ENCODE measurements at places on chromosomes 2 and 18.

- DNase-seq: no peak
Measured at GRCh38 chr18:71011389-71011788, 722.5 kb downstream of the SOCS6 start.

GRCh38 chr2:187709065-187709464 is 154.8 kb upstream of the TFPI start:
- DNase-seq: no peak

DNA sequence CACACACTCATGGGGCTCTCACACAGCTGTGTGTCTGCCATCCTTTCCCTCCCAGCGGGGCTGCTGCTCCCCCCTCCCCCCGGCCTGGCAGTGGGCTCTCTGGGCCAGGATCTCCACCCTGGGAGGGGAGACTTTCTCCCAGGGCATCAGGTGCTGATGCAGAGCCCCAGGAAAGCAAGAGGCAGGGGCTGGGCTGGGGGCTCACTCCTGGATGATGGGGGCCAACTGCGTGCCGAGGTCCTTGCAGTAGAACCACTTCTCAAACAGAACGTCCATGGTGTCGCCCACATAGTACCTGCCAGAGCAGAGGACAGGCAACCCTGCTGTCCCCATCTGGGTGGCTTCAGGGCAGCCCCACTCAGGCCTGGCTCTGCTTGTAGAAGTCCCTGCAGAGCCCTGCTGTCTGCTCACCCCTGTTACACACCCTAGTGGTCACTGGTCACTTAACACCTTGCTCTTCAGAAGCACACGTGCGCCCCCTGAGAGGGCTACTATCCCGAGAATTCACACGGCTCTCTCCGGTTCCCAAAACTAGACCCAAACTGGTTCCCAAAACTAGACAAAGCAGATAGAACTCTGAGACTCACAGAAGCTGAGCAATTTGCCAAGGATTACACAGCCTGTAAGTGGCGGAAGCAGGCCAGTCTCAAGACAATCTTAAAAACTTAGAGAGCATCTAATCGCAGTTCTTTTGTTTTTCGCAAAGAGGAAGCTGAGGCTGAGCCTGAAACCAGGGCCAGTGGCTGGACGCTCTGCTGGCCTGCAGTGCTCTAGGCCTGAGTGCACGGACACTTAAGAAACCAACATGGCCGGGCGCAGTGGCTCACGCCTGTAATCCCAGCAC is 6.6 kb upstream of the OXER1 start:
- peak; percentile 35 for DNase-seq

DNA sequence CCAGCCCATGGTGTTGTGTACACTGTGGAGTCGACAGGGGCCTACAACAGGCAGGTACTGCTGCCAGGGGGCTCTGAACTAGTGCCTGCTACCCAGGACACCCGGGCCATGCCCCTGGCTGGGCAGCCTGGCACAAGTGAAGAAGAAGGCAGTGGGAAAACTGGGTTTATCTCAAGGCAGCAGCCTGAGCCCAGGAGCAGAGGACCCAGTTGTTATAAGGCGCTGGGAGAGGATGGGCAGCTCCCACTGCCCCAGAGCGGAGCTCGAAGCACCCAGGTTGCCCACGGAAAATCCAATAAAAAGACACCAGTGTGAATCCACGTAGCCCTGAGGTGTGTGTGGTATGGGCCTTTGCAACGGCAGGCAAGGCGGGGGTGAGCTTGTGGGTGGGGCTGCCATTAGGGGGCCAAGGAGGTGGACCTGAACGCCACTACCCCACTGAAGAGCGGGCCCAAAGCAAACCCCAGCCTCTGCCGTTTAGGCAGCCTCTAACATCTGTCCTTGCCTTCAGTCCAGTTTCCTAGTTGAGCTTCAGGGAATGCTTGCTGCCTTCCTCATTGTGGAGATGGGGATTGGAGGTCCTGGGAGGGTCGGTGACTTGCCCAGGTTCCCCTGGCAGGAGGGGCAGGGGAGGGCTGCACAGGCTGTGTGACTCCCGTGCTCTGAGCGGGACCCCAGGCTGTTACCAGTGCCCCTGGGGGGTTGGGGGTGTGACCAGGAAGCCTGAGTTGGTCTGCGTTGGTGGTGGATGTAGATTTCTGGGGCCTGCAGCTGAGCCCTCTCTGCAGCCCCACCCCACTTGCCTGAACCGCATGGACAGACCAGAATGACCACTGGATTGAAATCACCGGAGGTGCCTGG is 16.0 kb downstream of the ARID5A start:
- no peak for DNase-seq

- DNase-seq: no peak
Measured at GRCh38 chr18:62539284-62540165, 16.7 kb downstream of the ZCCHC2 start.

DNA sequence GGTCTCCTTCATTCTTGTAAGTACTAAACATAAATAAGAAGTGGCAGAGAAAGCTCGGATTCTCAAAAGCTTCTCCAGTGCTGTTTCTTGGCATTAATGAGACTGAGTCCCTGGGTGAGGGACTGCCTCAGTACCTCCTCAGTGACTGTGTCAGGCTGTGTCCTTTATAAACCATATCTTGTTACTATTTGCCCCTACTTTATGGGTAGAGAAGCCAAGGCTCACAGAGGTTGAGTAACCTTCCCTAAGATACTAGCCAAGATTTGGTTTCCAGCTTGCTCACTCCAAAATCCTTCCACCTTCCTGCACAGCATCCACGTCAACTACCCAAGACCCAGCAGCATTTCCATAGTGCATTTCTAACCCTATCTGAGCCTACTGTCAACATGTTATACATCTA is 55.6 kb downstream of the THUMPD2 start:
- no peak for DNase-seq

DNA sequence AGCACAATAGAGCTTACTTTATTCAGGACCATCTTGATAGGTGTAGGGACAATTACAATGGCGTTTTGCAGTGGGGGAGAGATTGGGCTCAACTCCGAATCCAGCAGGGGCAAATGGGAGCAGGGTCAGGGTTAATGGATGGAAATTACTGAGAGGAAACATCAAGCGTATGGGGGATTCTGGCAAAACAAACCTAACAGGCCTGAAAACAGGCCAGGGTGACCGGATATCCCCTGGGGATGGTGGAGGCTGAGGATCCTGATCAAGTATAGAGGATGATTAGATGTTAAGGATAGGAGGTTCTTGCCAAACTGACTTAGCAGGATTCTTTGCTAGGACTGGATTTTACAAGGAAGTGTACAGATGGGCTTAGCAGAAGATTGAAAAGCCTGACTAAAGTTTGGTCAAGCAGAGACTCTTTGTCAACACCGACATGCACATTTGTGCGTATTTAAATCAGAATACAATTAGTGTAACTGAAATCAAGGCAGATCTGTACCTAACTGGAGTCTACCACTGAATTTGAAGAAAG is 54.5 kb upstream of the GPR45 start:
- no peak for DNase-seq

GRCh38 chr2:162029287-162029901 is 44.6 kb downstream of the DPP4 start:
- DNase-seq: no peak

GRCh38 chr2:80893711-80894110 is 589.2 kb upstream of the LRRTM1 start:
- DNase-seq: no peak

DNA sequence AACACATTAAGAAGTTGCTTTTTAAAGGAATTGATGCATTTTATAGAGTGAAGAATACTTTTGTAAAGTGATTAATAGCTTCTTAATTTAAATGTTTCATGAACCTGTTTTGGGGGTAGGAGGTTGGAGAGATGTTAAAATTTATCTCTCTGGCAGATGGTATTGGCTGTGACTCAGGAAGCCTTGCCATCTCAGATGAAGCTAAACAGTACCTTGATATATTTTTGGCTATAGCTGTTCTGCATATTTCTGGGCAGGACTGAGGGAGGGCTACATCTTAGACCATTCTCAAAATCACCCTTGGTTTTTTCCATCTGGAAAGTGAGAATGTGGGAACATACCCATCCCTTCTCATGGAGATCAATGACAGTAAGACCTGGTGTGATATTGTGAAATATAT is 13.4 kb downstream of the CAPN14 start:
- no peak for DNase-seq

GRCh38 chr2:207448006-207448405 is 81.8 kb upstream of the CREB1 start:
- no peak for DNase-seq

GRCh38 chr18:13493079-13493478 is 233.3 kb downstream of the FAM210A start:
- DNase-seq: no peak

GRCh38 chr18:43681661-43682060 is 404.4 kb upstream of the SYT4 start:
- DNase-seq: no peak

DNA sequence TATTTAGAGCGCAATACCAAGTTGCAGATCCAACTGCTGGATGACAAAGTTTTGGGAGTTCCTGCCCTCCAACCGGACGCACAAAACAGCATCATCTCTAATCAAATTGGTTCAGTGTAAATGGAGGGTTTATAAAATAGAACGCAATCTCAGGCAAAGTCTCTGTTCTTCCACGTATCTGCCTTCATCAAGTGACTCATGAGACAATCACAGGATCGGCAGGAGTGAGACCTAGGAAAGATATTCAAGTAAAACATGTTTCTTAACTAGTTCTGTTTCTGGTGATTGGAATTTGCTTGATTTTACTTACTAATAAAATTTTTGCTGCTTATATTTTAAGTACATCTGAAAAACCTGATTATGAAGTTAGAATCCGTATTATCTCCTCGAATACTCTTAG is 7.6 kb downstream of the FZD5 start:
- no peak for DNase-seq

GRCh38 chr2:11234309-11234708 is 79.0 kb downstream of the SLC66A3 start:
- DNase-seq: peak; percentile 13

GRCh38 chr2:136116151-136116812 is 1.7 kb downstream of the CXCR4 start:
- no peak for DNase-seq
